Esophagus squamous epithelium (tissue), 5 donors: ENCODE measurements at places on chromosomes 7 and 10. TPM values are rescaled to one million over a fixed set of nuclear protein-coding genes. Genes with fewer than 3 reads are reported as not detected.

Gene SLC39A12
- not detected for total RNA-seq

- no peak for DNase-seq
These were observed 2.4 kb downstream of the SFMBT2 start for GRCh38 chr10:7408291-7409044.

DNA sequence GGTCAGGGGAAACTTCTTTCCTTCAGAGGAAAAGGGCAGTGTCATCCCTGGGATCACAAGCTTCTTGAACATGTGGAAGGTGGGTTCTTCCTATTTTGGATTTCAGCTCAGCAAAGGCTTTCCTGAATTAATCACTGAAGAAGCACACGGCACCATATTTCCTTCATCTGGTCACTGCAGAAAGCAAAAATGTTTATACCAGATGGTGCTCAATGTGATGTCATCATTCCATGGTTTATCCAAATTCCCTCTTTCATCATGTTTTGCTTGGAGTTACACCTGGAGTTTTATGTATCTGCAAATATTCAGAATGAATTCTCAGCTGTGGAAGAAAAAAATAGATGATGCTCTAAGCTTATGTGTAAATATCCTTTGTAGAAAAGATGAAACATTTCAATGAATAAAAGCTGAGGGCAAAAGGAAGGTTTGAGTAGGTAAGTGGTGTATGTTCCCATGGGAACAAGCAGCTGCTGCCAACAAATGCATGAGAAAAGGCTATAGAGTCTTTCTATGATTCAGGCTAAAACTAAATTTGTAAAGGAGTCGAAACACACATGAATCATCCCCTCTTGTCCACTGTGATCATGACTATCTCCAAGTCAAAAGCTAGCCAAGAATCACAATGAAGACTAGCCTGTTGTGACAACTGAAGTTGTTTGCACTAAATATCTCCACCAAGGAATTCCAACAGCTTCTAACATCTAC, 26.9 kb upstream of the BPGM start:
- DNase-seq, result no peak

- DNase-seq, result no peak
These were observed 93.5 kb upstream of the DDC start for GRCh38 chr7:50658696-50659095.

DNA sequence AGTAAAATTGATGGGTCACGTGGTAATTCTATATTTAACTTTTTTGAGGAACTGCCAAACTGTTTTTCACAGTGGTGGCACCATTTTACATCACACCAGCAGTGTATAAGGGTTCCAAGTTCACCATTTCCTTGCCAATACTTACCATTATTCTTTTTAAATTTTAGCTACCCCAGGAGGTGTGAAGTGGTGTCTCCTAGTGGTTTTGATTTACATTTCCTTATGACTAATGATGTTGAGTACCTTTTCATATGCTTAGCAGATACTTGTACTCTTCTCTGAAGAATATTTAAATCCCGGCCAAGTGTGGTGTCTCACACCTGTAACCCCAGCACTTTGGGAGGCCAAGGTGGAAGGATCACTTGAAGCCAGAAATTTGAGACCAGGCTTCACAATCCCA, 28.5 kb downstream of the FHIP2A start:
- no peak for DNase-seq

DNA sequence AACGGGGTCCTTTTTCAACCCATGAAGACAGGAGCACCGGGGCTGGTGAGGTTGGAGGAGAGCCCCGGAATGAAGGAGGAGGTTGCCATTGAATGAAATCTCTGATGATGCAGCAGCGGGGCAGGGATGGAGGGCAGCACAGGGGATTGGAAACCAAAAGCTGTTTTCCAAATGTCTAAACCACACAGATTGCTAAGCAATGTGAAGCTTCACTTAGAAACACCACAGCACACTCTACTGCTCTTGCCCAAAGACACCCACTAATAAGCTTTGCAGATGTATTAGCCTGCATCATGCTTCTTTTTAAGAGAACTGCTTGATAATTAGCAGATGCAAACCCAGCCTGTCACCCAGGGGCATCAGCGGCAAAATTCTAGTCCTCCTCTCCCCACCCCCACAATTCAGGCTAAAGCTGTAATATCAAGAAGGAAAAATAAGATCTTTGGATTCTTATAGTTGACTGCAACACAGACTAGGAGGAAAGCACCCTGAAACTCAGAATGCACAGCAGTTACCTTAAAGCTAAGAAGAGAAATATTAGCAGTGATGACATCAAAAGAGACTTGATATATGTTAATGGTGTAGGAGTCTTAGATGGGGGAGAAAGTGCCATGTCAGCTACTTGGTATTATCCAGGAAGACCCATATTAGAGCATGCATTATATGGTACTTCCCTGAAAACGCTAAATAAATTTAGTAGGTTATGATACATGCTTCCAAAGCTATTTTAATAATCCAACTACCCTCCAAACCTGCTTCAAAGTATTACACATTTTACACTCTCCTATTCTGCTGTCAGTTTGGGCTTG, 666.7 kb downstream of the KCNMA1 start:
- DNase-seq, result no peak

DNA sequence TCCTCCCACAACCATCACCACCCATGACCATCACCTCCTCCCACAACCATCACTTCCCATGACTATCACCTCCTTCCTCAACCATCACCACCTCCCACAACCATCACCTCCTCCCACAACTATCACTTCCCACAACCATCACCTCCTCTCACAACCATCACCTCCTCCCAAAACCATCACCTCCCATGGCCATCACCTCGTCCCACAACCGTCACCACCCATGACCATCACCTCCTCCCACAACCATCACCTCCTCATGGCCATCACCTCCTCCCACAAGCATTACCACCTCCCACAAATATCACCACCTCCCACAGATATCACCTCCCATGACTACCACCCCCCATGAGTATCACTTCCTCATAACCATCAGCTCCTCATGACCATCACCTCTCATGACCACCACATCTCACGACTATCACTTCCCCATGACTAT, 52.2 kb downstream of the PDGFA start:
- DNase-seq, result no peak

DNA sequence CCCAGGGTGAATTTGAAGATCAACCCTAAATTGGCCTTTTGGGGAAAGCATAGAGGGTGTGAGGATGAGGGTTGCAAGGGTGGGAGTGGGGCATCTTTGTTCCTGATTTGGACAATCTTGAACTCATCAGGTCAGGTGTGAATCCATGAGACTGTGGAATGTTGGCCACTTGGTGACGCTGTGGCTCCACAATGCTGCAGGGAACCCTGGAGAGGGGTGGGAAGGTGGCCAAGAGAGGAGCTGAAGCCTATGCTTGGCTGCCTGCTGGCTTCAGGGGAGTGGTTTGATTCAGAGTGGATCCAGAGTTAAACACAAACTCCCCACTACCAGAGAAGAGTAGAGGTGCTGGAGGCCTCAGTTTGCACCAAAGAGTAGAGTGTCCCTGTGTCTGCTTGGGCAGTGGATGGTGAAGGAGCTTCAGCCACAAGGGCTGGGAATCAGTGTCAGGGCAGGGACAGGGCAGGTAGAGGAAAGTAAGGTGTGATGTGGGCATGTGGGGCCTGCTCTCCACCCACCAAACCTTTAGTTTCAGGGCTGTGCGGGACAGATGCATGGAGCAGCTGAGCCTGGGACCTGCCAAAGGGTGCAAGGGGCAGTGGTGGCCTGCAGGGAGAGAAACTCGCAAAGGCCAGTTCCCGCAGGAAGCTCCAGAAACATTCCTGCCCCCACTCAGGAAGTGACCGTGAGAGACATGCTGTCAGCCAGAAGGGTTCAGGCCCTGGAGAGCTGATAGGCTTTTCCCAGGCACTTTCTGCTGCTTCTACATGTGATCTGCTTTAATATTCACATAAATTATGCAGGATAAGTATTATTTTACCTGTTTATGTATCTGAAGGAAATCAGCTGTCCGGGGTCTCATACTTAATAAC, 81.0 kb upstream of the PRSS58 start:
- DNase-seq, result no peak
